ENCODE measurements at places on chromosomes 16 and 17. TPM values are rescaled to one million over a fixed set of nuclear protein-coding genes. Genes with fewer than 3 reads are reported as not detected.

TMEM238L gene
- not detected for total RNA-seq

TRIM65 gene
- 10.7 TPM for total RNA-seq

KRT23 gene
- total RNA-seq: not detected

NKD1 gene
- total RNA-seq: not detected

OR4D1 gene
- not detected for total RNA-seq

All from HFFc6 (cell line).